ENCODE measurements at places on chromosomes 1 and 21.

DNA sequence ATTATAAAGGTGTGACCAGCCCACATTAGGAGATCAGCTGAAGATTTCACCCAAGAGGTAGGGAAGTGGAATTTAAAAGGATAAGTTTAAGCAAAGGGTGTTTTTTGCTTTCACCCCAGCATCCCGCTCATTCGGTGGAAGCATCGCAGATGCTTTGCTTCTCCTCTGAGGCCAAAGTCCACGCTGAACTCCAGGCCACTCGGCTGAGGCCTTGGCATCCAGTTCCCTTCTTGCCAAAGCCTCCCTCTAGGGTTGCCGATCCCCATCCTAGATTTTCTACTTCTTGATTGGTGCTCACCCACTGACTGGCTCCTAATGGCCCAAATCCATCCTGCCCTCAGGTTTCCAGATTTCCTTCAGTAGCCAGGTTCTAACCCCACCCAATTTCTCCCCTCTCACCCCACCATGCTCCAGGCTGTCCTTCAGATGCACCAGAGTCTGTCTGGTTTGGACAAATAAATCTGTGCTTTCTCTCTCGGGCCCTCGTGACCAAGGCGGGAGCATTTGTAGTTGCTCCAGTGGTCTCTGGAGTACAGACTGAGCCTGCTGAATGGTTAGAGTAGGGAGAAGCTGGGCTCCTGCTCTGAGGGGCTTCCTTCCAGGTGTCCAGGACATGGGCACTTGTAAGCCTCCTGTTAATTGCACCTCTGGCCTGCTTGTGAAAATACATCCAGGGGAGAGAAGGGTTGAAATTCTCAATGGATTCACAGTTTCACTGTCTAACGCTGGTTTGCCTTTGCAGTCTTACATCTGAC is 193.2 kb downstream of the C1orf94 start:
- no peak for DNase-seq

DNA sequence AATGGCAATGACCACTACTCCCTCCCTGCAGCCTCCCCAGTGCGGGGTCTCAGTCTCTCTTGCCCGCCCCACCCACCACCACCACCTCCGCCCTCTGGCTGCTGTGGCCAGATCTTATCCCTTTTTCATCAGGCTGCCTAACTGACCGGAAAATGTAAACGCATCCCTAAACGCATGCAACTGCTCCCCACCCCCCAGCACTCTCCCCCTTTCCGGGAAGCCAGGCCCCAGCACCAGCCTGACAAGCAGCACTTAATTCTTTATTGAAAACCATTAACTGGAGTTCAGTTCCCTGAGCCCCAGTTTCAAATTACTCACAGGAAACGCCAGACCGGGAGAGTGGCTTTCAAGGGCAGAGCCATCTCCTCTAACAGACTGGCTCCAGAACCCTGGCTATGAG is 147.7 kb downstream of the DMRTA2 start:
- DNase-seq, result no peak

- DNase-seq, result peak; percentile 14
Measured at GRCh38 chr1:198809247-198809646, 170.4 kb downstream of the PTPRC start.

- DNase-seq, result no peak
Measured at GRCh38 chr1:203311368-203312301, 6.3 kb downstream of the BTG2 start.
